ENCODE measurements at places on chromosomes 11 and 22.

DNA sequence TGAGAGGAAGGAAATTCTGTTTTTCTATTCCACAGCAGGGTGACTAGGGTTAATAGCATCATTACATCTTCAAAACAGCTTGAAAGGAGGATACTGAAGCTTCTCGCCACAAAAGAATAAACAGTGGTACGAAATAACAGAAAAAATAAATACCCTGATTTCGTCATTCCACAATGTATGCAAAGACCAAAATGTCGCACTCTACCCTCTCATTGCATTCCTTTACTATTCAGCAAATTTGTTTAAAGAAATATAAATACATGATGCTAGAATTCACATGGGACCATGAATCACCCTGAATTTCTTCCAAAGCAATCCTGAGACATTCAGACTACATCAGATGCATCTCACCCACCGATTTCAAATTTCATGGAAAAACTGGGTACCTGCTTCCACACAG lies 112.3 kb upstream of the TOP3B start:
- DNase-seq: no peak

DNA sequence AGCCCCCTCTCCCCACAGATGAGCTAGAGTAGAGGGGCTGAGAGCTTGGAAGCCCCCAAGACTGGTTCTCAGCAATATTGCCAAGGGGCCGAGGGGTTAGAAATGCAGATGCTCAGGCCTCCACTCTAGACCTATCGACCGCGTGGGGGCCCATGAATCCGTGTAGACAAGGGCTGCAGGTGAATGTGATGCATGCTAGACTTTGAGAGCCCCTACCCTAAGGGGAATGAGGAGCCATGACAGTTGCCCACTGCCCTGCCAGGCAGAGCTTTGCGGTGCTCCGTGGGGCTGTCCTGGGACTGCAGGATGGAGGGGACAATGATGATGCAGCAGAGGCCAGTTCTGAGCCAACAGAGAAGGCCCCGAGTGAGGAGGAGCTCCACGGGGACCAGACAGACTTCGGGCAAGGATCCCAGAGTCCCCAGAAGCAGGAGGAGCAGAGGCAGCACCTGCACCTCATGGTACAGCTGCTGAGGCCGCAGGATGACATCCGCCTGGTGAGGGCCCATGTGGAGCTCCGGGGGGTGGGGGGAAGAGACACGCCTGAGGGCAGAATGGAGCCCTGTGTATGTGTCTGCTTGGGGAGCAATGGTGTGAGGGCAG lies 1.3 kb downstream of the SSH3 start:
- DNase-seq: no peak

DNA sequence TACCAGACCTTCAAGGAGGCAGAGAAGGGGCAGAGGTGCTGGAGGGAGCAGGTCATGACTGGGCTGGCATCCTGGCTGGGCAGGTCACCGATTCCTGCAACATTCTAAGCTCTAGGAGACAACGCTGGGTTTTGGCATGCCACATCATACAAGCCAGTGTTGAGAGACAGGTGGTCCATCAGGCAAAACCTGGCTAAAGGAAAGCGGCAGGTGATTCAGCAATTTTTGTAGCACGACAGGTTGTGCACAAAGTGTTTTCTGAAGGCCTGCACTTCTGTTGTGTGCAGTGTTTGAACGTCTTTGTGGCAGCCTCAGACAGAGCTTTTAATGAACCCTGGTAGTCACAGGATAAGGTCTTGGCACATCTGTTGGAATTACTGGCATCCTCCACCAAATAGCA lies 69.9 kb upstream of the BID start:
- DNase-seq: no peak

DNA sequence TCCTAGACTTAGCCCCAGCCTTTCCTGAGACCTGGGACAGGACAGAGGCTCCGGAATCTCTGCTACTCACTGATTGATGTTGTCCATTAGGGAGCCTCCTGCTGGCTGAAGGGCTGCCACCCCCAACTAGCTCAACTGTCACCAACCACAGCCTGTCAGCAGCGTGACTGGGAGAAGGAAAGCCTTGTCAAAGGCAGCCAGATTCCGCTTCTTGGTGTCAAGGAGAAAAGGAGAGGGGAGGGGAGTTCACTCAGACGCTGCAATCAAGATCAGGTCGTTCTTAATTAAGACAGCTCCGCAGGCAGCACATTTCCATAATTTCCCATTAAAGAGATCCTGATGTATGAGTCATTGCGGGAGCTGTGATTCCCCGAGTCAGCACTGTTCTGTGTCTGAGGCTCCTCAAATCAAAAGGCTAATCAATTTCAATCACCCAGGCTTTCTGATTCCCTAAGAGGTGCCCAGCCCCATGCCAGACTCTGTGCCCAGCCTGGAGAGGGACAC lies 152.8 kb upstream of the ZBED5 start:
- no peak for DNase-seq

- DNase-seq: no peak
Measured at GRCh38 chr11:17277024-17277584, 565 bp downstream of the NUCB2 start.

DNA sequence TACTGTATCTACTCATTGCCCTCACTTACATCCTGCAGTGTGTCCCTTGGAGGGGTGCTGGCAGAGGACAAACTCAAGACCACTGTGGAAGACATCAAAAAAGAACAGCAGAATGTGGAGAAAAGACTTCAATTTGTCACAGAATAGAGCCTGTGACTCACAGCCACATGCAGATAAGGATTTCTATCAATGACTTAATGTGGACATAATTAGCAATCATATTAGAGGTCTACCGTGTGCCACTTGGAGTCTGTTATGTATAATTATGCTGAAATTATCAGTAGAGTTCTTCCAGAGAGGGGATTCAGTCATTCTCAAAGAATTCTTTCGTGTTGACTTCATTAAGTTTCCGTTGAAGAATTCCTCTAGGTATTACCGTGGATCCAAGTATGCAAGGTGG lies 473.5 kb downstream of the MIAT start:
- DNase-seq: no peak

- no peak for DNase-seq
Measured at GRCh38 chr11:74675761-74676160, 55.5 kb downstream of the CHRDL2 start.

- DNase-seq: no peak
Measured at GRCh38 chr11:65822776-65823528, 10.8 kb upstream of the SNX32 start.

DNA sequence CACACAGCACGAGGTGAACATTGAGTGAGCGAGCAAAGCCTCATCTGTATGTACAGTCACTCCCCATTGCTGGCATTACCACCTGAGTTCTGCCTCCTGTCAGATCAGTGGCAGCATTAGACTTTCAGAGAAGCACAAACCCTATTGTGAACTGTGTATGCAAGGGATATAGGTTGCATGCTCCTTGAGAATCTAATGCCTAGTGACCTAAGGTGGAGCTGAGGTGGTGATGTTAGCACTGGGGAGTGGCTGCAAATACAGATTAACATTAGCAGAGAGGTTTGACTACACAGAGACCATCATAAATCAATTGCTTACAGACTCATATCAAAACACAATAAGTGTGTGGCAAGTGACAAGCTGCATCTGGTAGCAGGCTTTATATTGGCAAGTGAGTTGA lies 262.5 kb upstream of the ANO5 start:
- DNase-seq: no peak

GRCh38 chr11:31936312-31936711 lies 125.2 kb upstream of the PAX6 start:
- no peak for DNase-seq

DNA sequence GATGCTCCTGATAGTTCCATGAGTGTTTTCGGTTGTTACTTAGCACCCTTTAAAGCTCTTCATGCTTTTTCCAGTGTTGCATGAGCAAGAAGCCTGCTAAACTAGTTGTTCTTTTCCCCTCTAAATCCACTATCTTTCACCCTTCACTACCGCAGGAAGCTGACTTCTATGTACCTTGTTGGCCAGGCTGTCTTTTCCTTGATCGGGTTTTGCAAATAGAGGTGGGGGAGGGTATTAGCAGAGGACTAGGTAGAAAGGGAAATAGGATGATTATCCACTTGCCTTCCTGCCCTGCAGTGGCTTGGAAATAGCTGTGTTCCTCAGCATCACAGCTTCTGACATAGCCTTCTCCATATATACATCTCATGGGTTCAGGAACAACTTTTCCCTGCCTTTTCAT lies 23.9 kb downstream of the AASDHPPT start:
- no peak for DNase-seq

- DNase-seq: no peak
Measured at GRCh38 chr11:95267601-95268213, 36.7 kb upstream of the SESN3 start.

GRCh38 chr11:65896034-65896999 lies 3.9 kb downstream of the FOSL1 start:
- no peak for DNase-seq

DNA sequence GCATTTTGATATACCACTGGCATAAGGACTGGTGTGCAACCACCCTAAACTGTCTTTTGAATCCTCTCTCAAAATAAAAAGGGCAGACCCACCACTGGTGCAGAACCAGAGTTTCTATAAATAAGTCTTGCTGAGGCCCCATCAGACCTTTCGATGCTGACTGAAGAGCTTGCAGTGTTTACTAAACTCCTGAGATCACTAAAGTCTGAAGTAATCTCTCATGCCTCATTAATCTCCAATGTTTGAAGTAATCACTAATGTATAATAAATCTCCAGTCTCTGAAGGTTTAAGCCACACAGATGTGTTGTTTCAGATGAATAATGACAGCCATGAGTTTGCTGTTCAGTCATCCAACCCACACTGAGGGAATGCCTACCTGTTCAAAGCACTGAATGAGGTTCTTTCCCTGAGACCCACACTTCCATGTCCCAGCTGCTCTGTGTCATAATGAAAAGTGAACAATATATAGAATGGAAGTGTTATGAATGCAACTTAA lies 50.6 kb upstream of the DEUP1 start:
- DNase-seq: no peak

DNA sequence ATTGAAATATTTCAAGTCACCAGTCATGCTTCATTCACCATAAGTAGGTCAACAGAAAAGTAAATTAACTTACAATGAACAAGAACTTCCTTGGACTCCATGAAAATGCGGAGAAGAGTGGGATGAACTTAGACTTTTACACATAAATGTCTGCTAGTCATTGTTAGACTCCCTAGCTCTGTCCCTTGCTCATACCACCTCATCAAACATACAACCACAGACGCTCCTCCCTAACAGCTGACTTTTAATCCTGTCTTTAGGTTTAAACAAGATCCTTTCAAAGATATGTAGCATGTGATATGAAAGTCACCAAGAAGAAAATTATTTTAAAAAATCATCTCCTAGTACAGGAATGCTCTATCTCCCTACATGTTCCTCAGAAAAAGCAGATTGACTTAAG lies 248.1 kb downstream of the DLG2 start:
- DNase-seq: no peak

GRCh38 chr11:61899146-61899841 lies 7.9 kb upstream of the FADS3 start:
- DNase-seq: peak; percentile 93

DNA sequence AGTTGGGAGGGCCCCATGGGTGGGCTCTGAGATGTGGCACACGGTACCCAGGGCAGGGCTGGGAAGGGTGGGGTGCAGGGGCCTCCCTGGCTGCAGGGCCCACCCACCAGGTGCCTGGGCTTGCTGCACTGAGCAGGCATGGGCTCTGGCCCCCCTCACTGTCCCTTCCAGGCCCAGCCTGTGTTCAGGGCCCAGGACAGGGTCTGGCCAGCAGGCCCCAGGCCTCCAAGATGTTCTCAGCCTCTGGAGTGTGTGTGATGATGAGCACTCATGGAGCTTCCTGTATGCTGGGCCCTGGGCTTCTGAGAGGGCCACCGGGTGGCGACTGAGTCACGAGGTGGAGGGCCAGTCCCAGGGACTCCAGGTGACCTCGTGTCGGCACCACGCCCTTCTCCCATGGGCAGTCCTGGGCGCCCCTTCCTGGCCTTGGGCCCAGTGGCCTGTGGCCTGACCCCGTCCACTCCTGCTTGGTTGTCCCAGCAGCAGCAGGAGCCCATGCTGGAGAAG lies 55.9 kb upstream of the CCDC188 start:
- no peak for DNase-seq

- DNase-seq: no peak
Measured at GRCh38 chr11:96748639-96749370, 359.0 kb downstream of the JRKL start.

DNA sequence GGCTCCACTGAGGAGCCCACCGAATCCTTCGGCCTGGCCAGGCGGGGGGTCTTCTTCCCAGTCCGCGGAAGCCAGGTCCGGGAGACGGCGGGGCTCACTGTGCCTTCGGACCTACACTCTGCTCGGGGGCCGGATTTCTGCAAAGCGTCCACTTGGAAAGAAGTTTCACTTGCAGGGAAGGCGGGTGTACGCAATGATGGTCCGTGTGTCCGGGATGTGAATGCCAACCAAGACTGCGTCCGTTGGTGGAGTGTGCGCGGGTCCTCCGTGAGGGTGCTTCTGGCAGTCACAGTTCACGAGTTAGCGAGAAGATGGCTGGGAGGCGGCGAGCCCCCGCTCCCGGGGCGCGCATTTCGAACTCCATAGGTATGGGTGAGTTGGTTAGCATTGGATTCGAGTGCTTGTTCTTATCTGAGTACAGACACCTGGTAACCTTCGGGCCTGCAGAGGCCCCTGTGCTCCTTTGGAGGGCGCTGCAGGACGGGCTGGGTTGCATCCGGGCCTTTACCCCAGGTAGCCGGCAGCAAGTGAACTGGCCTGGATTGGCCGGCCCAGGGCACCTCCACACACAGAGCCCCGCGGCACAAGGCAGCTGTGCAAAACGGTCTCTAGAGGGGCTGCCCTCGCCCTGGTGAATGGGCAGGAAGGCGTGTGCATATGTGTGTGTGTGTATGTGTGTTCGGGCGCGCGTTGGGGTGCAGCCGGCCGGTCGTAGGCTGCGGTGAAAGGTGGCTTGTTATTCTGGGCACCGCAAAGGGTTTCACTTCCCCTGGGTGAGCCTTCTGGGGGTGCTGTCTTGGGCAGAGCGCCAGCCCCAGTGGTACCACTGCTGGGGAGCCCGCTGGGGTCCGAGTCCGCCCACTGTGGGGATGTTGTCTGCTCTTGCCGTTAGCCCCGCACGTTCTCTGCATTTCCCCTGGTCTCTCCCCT lies 13.3 kb upstream of the CYP2R1 start:
- DNase-seq: peak; percentile 68

DNA sequence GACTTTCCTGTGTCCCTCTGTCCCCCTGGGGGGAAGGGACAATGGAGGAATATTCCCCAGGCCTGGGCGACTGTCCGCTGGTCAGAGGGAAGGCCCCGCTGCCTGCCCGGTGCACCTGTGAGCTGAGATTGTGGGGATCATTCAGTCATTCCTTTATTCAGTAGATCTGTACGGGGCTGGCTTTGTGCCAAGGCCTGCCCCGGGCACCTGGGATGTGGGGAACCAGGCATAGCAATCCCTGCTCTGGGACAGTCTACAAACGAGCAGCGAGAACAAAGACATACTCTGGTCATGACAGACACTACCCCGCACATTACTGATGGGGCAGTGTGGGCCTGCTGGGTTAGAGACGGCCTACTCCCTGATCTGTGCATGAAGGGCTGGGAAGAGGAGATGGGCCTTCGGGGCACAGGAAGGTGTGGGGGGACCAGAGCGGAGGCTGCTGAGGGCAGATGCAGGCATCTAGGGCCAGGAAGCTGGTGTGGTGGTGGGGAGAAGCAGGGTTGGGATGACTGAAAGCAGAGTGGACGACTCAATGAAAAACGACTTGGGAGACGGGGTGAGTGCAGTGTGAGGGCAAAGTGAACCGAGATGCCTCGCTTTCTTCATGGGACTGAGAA lies 1.8 kb upstream of the MYO7A start:
- DNase-seq: no peak

- no peak for DNase-seq
Measured at GRCh38 chr11:27497284-27497866, 9.2 kb downstream of the LIN7C start.

- no peak for DNase-seq
Measured at GRCh38 chr11:112166562-112166961, 610 bp upstream of the TEX12 start.
